ENCODE measurements at places on chromosomes 2 and 18. TPM values are rescaled to one million over a fixed set of nuclear protein-coding genes. Genes with fewer than 3 reads are reported as not detected.

ALLC gene
- not detected for total RNA-seq

MTIF2 gene
- 40.4 TPM for total RNA-seq

UGT1A8 gene
- not detected for total RNA-seq

DNA sequence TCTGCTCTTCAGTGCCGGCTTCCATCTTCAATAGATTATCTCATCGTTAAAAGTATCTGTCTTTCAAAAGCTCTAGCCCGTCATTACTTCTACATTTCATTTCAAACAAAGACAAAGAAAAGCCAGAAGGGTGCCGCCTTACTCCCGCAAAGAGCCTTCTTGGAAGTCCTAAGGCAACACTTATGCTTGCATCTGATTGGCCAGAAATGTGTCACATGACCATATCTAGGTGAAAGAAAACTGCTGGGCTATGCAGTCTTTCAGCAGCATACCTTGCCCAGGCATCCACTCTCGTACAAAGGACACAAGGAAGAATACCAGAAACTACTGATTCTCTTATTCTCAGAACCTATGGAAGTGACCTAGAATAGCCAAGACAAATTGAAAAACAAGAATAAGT, 217.1 kb upstream of the SLC35G4 start:
- H3K4me1 ChIP-seq = no peaks in the 10 kb centered on the region
- H3K27ac ChIP-seq = no peak overlapping the region
- H3K4me3 ChIP-seq = no peak overlapping the region

DNA sequence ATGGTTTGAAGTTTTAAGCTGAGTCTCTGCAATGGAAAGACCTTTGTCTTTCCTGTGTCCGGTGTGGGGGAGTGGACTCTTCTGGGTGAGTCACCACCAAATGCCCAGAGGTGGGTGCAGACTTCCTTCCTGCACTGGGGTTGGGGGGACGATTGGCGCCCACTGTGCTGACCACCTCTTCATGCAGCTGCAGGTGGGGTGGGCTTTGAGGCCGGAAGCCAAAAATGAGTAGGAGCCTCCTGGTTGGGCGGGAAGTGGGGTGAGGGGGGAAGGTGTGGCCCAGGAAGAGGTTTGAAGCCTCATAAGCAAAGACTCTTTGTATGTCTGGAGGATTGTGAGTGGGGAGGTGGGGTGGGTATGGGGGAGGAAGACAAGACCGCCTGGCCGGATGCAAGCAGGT, 27.6 kb downstream of the PAX8 start:
- no peak overlapping the region for H3K4me3 ChIP-seq
- no peak for DNase-seq
- H3K4me1 ChIP-seq = peaks cover 11% of the 10 kb centered on the region
- no peaks in the 10 kb centered on the region for H3K36me3 ChIP-seq
- no peak overlapping the region for H3K27ac ChIP-seq
- H3K27me3 ChIP-seq = peaks cover 5% of the 10 kb centered on the region

- H3K36me3 ChIP-seq = no peaks in the 10 kb centered on the region
- no peak for DNase-seq
- no peak overlapping the region for H3K4me3 ChIP-seq
- H3K27me3 ChIP-seq = no peaks in the 10 kb centered on the region
- peaks cover 7% of the 10 kb centered on the region for H3K4me1 ChIP-seq
- H3K27ac ChIP-seq = no peak overlapping the region
Measured at GRCh38 chr18:64208516-64208915, 59.6 kb upstream of the LINC00305 start.

DNA sequence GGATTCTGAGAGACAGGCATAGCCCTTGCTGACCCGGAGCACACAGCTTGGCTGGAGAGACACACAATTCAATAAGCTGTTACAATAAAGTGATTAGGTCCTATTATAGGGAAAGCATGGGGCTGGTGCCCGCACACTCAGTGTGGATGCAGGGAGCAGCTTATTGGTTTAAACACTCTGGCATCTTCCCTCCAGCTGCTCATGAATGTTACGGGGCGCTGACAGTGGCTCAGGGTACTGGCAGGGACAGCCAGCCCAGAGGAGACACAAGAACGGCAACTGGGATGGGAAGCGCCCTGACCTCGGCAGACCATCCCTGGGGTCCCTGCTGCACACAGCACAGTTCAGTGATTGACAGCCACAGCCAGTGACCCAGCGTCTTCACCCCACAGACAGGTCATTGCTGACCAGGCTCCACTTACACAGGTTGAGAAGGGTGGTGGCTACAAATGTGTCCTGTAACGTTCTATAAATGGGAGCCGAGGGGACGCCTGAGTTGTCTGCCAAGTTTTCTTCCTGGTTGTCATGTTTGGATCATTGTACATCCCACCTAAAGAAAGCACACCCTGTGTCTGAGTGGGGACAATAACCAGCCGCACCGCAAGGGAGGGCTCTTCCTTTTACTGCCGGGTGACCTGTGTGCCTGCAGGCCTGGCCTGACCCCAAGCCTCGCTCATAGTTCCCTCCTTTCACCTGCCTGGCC, 60.3 kb downstream of the SH3BP4 start:
- no peaks in the 10 kb centered on the region for H3K4me1 ChIP-seq
- no peaks in the 10 kb centered on the region for H3K36me3 ChIP-seq
- H3K27ac ChIP-seq = no peak overlapping the region
- H3K27me3 ChIP-seq = no peaks in the 10 kb centered on the region
- DNase-seq = no peak

DNA sequence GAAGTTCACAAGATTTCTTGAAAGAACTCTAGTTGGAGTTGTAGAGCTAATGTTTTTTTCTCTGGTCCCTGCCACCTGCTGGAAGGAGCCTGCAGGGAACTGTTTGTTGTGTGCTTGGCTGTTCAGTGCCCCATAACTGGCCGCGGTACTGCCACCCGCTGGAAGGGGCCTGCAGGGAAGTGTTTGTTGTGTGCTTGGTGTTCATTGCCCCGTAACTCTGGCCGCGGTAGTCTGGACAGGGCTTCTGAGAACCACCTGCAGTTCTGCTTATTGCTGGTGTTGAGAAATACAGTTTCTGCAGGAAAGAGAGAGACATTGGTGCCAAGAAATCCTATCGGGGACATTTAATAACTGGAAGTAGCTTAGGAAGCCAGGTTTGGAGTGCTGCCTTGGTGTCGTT, 58.1 kb downstream of the AGAP1 start:
- H3K27ac ChIP-seq = no peak overlapping the region
- DNase-seq = no peak
- no peak overlapping the region for H3K4me3 ChIP-seq
- no peaks in the 10 kb centered on the region for H3K36me3 ChIP-seq
- H3K27me3 ChIP-seq = peaks cover 12% of the 10 kb centered on the region
- no peaks in the 10 kb centered on the region for H3K4me1 ChIP-seq

DNA sequence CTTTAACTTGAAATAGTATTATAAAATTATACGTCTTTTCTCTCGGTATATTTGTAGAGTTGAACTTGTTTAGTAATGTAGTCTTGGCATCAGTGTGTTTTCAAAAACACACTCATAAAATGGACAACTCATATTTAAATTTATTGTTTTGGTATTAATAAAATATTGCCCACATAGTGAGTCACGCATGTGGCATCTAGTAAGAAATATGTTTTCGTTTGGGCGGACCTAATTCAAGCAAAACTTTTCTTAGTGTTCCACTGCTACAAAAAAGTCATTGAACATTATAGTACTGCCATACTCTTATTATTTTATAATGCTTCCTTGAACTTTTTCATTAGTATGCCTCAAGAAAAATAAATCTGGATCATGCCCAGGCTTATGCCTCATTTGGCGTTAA, 31.1 kb upstream of the FAM237A start:
- H3K4me1 ChIP-seq = no peaks in the 10 kb centered on the region
- H3K27me3 ChIP-seq = no peaks in the 10 kb centered on the region
- H3K4me3 ChIP-seq = no peak overlapping the region

DNA sequence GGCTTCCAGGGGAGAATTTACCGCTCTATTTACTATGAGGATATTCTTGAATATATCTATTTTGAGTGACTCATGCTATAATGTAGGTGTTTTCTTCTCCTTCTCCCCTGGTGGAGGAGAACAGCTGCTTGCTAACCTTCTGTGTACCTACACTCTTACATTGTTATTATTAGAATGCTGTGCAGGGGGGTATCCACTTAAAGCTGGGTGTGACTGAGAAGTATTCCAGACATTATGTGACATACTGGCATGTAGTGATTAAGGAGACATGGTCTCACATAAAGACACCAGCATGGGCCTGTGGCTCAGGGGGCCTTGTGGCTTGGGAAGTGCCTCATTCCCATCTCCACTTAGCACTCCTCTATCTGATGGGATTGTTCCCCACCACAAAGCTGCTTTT, 287.9 kb downstream of the PTPRM start:
- H3K36me3 ChIP-seq = no peaks in the 10 kb centered on the region
- H3K4me3 ChIP-seq = no peak overlapping the region
- no peaks in the 10 kb centered on the region for H3K27me3 ChIP-seq
- no peak overlapping the region for H3K27ac ChIP-seq
- H3K4me1 ChIP-seq = no peaks in the 10 kb centered on the region

DNA sequence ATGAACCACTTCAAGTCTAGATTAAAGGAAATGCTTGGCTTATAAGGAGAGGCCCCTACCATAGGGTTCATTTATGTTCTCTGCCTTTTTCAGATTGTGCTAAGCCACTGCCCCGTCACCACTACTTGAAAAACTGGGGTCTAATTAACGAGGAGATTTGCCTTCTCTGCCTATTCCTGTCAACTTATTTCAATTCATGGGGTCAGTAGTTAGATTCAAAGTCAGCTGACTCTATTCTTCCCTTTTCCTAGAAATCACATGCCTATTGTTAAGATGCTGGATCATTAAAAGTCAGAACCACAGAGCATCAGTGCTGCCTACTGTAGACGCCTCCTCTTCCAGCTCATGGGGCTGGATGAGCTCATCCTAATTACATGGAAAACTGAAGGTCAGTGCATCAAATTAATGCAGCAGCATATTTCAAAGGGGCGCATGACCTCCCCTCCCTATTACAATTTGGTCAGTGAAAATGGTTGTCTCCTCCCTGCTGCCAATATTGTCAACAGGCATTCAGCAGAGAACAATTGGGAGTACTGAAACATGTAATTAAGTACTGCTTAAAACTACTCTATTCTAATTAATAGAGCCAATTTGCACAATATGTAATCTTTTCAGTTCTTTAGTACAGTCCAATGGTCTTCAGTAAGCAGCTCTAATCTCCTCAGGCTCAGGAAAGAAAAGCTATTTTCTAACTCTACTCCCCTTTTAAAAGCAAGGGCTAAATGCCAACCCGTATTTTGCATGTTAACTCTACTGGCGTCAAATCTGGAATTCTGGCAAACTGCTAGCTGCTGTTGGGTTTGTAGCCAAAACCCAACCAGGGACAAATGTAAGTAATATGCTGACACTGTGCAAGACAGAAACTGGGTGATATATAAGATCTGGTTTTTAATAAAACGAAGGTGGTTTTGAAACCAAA, 117.4 kb upstream of the ITGB6 start:
- no peaks in the 10 kb centered on the region for H3K27me3 ChIP-seq
- DNase-seq = no peak
- H3K27ac ChIP-seq = no peak overlapping the region

DNA sequence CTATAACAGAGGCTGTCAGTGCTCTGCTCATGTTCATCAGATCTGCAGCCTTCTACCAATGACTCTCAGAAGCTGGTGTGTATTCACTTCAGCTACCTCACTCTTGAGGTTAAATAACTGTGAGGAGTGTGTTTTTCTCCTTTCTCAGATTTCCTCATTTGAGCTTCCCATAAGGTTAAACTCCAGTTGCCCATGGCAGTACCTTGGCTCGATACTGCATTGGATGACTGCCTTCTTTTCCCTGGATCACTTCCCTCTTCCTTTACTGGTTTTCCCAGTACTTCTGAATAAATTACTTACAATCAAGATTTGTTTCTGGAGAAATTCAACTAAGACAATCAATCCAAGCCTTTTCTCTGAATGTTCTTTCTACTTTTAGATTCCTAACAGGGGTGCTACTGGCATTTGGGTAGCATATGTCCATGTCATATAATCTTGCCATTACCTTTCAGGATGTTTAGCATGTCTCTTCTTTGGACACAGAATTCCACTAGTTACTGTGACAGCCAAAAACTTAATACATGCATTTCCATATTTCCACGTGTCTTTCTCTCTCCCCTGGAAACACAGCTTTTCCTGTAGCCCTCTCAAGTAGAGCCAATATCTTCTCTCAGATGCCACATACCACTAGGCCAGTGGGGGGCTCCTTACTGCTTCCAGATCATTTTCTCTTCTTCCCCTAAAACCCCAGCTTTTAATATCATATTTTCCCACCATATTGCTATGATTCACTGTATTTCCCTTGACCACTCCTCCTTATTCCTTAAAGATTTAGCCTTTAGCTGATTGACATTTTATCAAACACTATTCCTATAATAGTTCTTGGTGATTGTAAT, 15.0 kb upstream of the SPOPL start:
- no peaks in the 10 kb centered on the region for H3K36me3 ChIP-seq
- no peak for DNase-seq
- no peaks in the 10 kb centered on the region for H3K27me3 ChIP-seq
- no peak overlapping the region for H3K4me3 ChIP-seq

Data from activated B cell treated with CpG ODN at 0.5 μM for 24 hours (primary cell).